Stimulated activated CD4-positive, alpha-beta T cell treated with anti-CD3 and anti-CD28 coated beads, Interleukin-12 subunit alpha, Interleukin-12 subunit beta, amount 100 ng/mL, for 4 hours (primary cell): ENCODE measurements at places on chromosomes 2 and 18.

DNA sequence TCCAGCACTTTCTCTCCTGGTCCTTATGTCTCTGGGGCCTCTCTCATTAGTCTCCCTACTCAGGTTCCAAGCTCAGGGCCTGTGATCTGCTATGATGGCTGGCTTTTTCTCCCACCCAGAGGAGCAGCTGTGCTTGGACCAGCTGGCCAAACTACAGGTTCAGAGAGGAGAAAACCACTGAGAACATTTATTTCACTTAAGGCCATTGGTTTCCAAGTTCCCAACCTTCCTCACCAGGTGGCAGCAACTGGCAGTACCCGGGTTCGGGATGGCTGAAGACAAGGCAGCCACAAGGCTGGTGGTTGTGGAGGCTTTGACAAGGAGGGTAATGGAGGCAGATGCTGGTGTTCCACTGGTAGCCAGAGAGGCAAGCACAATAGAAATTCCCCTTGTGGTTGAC, 29.9 kb upstream of the SELENOI start:
- no peak for DNase-seq

- DNase-seq = no peak
Observed at GRCh38 chr18:36337679-36338402, 40.3 kb downstream of the FHOD3 start.

GRCh38 chr2:136251197-136251884, 133.4 kb upstream of the CXCR4 start:
- DNase-seq = no peak

- no peak for DNase-seq
Observed at GRCh38 chr18:79875931-79876461, 75.5 kb downstream of the SLC66A2 start.

- no peak for DNase-seq
Observed at GRCh38 chr2:224885836-224886547, 156.3 kb downstream of the DOCK10 start.

- DNase-seq = no peak
Observed at GRCh38 chr2:241163601-241164118, 13.4 kb downstream of the PPP1R7 start.

DNA sequence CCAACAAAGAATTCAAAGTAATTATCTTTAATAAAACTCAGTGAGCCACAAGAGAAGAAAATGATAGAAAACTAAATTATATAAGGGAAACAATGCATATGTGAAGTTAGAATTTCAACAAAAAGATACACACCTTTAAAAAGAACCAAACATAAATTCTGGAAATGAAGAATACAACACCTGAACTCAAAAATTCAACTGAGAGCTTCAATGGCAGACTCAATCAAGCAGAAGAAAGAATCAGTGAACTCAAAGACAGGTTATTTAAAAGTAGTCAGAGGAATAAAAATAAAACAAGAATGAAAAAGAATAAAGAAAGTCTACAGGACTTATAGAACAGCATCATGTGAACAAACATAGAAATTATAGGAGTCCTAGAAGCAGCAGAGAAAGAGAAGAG, 73.4 kb downstream of the L3MBTL4 start:
- DNase-seq = no peak

GRCh38 chr18:35324926-35325655, 19.1 kb downstream of the ZNF24 start:
- no peak for DNase-seq

DNA sequence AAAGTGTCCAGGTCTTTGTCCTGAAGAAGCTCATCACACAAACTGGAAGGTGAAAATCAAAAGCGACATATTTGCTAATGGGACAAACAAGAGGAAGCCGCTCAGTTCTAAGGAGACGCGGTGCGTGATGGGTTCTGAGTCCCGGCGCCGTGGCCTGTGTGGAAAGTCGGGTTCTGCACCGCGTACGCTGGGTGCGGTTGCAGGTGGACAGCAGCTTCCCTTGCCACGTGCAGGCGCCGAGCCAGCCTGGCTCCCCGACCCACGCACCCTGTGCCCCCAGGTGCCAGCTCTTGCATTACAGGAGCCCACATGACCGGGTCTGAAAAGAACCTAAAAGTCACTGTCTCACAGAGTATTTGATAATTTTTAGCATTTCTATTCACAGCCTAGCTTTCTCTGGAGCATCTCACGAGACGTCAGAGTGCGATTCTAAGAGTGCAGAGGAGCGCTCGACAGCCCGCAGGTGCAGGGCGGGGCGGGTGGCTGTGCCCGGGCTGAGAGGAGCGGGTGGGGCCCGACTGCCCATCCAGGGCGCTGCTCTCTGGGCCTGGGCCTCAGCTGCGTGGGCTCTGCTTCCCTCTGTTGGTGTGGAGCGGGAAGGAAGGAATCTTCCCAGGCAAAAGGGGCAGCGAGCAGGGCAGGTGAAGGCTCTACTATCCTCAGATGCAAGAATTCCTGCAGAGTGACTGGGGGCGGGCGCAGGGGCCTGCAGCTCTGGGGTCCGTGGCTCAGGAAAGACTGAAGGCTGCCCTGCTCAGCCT, 39.4 kb downstream of the MYT1L start:
- no peak for DNase-seq

DNA sequence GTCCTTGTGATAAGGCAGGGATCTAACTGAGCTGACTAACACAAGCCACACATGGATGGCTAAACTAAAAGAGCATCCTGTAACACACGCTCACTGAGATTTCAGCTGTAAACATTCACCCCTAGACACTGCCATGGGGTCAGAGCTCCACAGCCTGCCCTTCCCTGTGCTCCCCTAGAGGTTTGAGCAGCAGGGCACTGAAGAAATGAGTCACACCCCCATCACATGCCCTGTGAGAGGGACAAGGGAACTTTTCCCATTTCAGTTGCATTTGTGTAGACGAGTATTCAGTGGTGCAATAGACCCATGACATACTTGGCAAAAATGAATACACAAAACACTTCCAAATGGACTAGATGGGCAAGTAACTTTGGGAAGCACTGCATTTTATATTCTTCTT, 402.4 kb upstream of the LRRTM1 start:
- no peak for DNase-seq

DNA sequence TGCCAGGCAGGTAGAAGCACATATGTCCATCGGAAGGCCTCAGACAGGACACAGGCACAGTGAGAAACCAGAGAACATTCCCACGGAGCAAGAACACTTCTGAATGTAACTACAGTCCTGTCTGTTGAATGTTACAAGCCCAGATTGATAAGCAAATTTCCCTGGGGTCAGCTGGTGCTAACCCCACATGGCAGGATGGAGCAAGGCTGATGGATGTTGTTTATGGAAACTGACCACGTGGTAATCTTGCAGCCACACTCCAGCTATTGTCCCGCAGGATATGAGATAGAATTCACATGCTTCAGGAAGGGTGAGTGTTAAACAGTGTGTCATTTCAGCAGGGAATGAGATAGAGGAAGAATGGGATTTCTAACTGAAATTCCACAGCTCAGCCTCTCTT, 138.8 kb upstream of the COPS8 start:
- DNase-seq = no peak

DNA sequence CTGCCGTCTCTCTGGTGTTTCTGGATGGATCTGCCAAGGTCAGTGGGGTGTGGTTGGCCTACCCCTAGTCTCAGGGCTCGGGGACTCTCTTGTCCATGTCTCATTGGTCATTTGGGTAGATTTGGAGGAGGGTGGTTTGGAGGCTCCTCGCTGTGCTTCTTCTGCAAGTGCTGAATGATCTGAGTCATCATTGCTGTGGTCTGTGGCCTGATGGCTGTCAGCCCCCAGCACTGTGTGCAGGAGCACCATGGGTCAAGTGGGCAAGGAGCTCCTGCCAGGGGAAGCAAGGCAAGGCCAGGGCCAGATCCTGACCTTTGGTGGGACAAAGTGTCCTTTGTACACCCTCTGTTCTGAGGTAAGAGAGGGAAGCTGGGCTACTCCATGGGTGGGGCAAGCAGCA, 221.8 kb downstream of the FHOD3 start:
- no peak for DNase-seq

DNA sequence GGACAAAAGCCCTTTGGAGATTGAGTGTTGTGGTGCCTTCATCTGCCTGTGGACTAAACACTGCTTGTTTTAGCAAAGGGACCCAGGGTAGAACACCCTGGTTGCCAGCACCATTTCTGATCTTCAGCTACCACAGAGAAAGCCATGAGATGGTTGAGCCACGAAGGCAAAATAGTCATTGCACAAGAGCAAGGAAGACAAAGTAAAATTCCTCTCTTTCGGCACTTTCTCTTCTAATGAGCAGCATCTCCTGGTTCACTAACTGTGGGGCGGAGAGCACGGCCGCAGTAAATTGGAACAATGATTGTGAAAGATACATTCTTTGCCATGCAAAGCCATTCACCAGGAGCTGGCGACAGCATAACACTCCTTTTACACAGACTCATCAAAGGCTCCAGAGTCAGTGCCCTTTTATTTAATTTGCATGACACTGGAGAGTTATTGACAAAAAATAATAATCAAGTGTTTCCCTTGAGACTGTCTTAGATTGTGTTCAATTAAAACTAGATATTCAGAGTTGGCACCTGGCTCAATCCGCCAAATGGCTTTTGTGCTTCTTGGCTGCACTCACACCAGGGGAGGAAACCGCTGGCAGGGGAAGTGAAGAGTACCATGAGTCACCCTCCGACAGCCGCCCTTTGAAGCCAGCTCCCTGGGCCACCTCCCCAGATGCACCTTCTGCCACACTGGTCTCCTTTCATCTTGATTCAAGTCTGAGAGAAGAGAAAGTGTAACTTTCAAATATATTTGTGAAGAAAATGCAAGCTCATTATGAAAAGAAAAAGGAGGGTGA, 100.5 kb upstream of the MEIS1 start:
- DNase-seq = no peak
